NCI-H187 (cell line): ENCODE measurements at places on chromosomes 2 and 18.

- DNase-seq: no peak
Observed at GRCh38 chr2:227612546-227613271, 1.9 kb downstream of the SCYGR3 start.

DNA sequence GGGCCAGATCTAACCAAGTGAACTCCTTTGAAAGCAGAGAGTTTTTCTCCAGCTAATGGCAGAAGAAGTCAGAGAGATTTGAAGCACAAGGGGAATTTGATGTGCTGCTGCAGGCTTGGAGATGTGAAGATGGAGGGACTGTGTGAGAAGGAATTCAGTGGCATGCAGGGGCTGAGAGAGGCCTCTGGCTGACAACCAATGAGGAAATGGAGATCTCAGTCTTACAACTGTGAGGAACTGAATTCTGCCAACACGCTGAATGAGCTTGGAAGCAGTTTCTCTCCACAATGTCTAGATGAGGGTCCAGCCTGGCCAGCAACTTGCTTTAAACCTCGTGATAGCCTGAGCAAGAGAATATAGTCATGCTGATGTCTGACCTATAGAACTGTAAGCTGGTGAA is 224.1 kb upstream of the DPP10 start:
- no peak for DNase-seq

- no peak for DNase-seq
Observed at GRCh38 chr2:156884216-156884615, 373.3 kb upstream of the GALNT5 start.

DNA sequence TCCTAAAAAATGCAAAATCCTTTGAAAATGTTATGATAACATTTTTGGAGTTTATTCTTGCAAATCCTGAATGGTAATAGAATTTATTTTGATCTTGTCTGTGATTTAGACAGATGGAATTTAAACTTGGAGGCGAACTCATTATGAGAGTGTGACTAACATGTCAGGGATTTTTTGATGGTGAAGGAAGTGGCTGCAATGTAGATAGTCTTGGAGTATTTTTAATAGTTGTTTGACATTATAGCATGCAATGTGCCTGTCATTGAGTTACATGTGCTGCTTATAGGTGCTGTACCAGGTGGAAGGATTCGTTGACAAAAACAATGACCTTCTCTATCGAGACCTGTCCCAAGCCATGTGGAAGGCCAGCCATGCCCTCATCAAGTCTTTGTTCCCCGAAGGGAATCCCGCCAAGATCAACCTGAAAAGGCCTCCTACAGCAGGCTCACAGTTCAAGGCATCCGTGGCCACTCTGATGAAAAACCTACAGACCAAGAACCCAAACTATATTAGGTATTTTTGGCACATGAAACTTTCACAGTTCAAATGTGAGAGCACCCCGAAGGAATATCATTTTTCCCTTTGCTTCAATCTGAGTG is 141.8 kb downstream of the MYO1B start:
- DNase-seq: no peak

DNA sequence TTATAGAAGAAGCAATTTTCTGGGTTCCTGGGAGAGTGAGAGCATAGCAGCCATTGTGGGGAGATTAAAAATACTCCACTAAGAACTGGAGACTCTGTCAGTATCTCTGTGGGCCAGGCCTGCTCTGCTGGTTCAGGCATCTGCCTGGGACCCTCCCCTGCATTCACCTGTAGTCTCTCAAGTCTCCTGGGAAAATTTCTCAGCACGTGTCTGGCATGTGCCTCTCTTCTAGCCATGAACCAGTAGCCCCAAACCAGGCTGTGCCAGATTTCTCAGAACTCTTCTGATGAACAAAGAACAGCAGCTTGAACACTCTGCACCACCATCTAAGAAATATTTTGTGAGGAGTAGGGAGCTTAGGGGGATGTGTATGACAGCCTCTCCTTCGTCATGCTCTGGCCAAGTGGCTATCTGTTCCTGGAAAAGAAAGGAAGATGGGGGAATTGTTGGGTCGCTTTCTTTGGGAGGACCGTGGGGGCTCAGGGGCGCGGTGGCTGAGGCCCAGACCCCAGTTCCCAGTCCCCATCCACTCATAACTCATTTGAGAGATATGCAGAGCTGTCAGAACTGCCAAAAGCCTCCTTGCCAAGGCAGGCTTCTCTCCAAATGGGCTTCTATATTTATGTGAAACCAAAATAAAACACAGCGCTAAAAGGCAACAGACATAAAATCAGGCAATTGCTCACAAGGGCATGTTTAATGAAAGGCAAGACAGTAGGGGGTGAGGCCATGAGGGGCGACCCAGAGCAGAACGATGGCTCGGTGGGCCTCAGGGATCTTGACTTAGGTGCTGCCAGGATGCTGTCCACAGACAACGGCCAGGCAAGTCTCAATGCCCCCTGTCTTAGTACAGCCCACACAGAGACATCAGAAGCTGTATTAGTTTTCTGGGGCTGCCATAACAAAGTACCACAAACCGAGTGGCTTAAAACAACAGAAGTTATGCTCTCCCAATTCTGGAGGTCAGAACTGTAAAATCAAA is 114.7 kb upstream of the TNP1 start:
- no peak for DNase-seq

DNA sequence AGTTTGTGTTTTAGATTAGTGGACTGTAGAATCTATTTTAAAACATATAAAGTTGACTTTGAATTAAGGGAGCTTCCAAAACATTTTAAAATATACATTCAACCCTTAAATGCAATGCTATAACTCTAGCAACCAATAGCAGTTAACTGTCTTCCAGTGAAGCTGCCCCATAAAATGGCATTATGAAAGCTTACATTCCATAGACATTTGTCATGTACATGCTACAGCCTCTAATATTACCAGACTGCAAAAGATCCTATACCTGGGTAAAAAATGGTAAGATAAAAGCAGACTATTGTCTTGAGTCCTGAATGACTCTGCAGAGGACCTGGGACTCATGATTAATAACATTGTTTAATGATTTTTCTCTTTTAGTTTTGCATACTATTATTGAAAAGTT is 489.4 kb downstream of the LRP1B start:
- DNase-seq: no peak

GRCh38 chr2:167134381-167135072 is 246.2 kb downstream of the XIRP2 start:
- no peak for DNase-seq

- DNase-seq: no peak
Observed at GRCh38 chr2:18650221-18650620, 60.9 kb upstream of the NT5C1B start.

GRCh38 chr2:47088371-47089082 is 66.6 kb downstream of the STPG4 start:
- no peak for DNase-seq

- no peak for DNase-seq
Observed at GRCh38 chr18:70337139-70337972, 48.5 kb downstream of the SOCS6 start.

DNA sequence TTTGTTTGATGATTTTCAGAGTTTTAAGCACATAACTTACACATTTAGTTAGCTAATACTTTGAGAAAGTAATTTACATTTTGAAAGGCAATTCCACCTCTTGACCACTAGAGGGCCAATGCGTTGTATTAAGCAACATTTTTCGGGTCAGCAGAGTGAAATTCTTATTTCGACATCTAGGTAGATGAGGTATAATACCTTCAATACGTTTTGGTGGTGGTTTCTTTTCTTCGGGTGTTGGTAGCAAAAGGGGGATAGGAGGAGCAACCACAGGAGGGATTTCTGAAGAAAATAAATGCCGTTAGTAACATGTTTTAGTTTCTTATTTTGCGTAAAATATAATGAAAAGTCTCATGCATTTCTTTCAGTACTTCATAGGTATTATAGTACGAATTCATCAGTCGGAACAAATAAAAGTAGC is 106.3 kb downstream of the TTN start:
- no peak for DNase-seq

DNA sequence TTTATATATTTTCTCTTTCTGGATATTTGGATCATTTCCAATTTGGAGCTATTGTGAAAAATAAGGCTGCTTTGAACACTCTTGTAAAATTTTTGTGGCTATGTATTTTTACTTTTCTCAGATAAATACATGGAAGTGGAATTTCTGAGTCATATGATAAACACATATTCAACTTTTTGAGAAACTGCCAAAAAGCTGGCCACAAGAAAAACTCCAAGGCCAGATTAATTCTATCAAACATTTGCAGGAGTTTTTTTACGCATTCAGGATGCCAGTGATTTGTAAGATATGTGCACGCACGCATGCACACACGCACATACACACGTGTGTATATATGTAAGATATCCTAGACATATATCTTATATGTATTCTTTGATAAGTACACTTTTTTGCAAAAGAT is 477.5 kb upstream of the SPHKAP start:
- no peak for DNase-seq

- DNase-seq: no peak
Observed at GRCh38 chr2:75464348-75464946, 96.3 kb downstream of the EVA1A start.

GRCh38 chr2:160473468-160474318 is 19.9 kb downstream of the RBMS1 start:
- DNase-seq: no peak

DNA sequence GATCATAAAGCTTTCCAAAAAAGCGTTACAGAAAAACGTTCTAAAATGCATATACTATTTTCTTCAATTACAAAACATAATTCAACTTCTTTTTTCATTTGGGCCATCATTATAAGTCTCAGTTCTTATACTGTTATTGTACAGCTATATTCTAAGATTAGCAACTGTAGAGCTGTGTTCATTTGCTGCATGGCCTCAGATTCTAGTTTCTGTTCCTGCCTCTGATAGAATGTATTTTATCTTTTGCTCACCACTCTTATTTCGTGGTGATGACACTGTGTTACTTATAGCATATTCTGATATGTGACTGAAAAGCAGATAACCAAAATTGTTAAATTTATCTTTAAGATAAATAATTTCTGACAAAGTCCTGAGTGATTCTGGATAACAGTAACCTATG is 67.2 kb downstream of the PTRHD1 start:
- DNase-seq: no peak

- no peak for DNase-seq
Observed at GRCh38 chr18:47604021-47604420, 326.4 kb downstream of the SMAD2 start.

DNA sequence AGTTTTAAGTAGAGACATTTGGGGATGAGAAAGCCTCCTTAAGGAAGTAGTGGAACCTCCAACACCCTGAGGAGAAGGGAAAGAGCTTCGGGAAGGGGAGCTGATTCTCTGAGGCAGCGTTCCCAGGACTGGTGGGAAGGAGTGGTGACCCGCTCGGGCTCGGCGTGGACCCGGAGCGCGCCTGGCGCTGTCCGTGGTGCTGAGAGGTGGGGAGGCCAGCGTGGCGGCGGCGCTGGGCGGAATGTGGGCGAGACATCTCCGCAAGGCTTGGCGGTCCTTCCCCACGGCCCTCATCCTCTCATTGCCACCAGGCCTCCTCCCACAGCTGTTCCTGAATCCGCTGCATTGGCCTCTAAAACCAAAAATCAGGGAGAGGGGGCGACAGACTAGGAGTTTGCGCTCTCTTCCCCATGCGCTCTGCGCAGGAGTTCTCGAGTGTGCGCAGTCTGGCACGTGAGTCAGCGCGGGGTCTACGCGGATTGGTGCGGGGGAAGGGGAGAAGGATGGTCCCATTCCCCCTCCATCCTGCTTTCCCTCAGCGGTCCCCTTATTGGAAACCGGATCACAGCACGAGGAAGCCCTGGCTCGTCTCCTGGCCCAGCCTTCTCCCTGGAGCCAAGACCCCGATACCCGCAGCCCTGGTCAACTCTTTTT is 857 bp downstream of the RESP18 start:
- no peak for DNase-seq

GRCh38 chr2:241576293-241576654 is 17.7 kb downstream of the BOK start:
- DNase-seq: no peak

DNA sequence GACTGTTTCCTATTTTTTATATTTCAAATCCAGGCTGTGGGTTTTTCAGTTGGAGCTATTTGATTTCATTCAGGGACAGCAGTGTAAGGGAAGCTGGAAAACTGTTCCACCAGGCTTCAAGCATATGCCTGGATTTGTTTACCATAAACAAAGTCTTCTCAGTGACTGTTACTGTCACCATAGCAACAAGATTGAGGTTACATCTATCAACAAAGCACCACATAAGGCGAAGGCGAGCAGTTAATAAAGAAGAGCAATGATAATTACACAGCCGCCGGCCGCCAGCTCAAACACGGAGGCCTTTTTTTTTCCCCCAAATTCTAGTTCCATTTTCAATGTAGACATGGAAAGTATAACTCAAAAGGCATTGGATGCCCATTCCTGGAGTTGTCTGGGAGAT is 553.7 kb upstream of the SYT4 start:
- DNase-seq: no peak

GRCh38 chr2:150522269-150522668 is 34.8 kb upstream of the RND3 start:
- no peak for DNase-seq

GRCh38 chr2:198973785-198974184 is 484.0 kb downstream of the SATB2 start:
- DNase-seq: no peak

GRCh38 chr18:14748496-14748895 is 524 bp downstream of the ANKRD30B start:
- DNase-seq: no peak

GRCh38 chr18:78722929-78723710 is 256.5 kb upstream of the SALL3 start:
- no peak for DNase-seq

DNA sequence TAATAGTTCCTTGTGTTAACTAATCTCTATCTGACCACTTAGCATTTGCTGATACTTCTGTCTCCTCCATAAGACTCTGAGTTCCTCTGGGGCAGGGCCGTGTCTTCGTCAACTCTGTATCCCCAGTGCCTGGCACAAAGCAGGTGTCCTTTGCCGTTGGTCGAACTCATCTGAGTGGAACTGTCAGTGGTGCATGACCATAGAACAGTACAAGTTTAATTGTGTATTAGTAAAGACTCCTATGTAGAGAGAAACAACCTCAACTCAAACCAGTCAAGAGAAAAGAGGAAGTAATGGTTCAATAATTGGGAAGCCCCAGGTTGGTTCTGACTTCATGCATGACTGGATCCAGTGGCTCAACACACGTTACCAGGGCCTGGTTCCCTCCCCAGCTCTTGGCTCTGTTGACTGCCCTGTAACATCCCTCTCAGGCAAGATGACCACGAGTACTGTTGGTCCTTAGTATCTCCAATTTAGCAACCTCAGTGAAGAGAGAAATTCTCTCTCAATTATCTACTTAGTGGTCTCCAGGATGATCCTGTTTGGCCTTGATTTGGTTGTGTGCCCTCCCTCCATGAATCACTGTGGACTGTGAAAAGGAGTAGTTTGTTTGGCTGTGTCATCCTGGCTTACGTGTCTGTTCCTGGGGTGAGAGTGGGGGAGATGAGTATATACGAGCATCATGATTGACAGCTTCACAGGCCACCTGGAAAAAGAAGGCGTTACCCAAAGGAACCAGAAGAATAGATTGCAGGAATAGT is 58.5 kb upstream of the MSH6 start:
- DNase-seq: peak; percentile 51

- DNase-seq: no peak
Observed at GRCh38 chr2:88448248-88448647, 4.2 kb downstream of the FOXI3 start.

- DNase-seq: no peak
Observed at GRCh38 chr2:53753041-53753440, 14.6 kb upstream of the CHAC2 start.

GRCh38 chr18:22558945-22559385 is 141.2 kb upstream of the CTAGE1 start:
- no peak for DNase-seq
